ENCODE measurements at places on chromosomes 16 and 17.

DNA sequence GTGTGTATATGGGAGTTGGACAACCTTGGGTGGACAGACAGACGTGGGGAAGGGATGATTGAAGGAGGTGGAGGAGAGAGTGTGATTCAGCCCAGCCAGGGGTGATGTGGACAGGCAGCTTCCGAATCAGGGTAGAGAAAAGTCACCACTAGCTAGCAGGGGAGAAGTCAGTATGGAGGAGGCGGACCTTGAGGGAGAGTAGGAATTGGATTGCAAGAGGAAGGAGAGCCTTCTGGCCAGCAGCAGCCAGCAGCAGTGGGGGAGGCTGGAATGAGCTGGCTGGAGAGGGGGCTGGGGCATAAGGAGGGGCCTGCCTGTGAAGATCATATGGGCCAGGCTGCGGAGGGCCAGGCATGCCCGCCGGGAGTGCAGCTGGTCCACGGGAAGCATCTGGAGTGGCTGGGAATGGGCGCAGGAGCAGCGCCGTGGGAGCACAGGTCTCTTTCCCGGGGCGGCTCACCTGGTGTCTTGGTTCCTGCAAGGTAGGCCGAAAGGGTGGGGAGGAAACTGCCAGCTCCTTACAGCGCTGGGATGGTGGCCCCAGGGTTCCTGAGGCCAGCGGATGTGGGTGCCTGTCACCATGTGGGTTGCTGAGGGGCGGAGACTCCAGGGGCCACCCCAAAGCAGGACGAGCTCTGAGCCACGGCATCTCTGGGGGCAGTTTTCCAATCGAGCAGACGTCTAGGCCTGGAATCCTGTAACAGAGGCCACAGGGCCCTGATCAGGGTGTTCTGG is 235.3 kb downstream of the SEC14L1 start:
- DNase-seq: no peak

- no peak for DNase-seq
Observed at GRCh38 chr16:15897834-15898254, 9.4 kb upstream of the CEP20 start.

DNA sequence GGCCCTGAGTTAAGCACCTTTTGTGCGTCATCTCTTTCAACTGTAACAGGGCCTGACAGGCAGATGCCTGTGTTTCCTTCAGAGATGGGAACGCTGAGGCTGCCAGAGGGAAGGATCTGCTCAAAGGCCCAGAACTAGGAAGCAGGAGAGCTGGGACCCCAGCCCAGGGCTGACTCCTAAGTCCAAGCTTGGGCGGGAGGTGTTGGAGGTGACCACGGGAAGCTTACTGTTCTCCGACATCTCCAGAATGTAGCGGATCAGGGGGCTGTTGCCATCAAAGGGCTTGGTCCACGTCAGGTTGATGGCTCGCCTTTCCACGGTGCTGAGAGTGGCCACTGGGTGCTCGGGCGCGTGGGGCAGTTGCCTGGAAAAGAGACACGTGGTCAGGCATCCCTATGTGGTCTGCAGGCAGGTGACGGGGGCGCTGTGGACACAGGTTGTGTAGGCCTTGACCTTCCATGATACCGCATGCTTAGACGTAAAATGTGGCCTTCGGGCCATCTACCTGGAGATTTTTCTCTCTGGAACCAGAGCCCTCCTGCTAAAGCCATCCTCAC is 111.4 kb upstream of the CDC42EP4 start:
- DNase-seq: no peak

GRCh38 chr16:67865318-67865717 is 7.5 kb upstream of the EDC4 start:
- no peak for DNase-seq

DNA sequence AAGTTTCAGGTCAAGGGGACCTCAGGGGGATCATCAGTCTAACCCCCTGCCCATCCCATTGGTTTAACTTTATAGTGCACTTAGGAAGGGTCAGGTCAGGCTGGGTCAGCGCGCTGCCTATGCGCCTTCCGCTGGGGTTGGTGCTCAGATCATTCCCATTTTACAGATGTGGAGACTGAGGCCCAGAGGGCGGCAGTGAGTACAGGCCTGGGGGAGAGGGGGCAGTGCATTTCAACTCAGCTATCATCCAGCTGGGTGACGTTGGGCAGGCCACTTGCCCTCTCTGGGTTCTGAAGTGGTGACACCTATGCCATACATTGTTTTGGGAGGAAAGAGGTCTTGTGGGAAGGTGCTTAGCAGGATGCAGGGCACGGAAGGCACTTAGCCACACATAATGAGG is 127.8 kb upstream of the CDC42EP4 start:
- no peak for DNase-seq

- no peak for DNase-seq
Observed at GRCh38 chr16:17529982-17530760, 59.4 kb upstream of the XYLT1 start.

DNA sequence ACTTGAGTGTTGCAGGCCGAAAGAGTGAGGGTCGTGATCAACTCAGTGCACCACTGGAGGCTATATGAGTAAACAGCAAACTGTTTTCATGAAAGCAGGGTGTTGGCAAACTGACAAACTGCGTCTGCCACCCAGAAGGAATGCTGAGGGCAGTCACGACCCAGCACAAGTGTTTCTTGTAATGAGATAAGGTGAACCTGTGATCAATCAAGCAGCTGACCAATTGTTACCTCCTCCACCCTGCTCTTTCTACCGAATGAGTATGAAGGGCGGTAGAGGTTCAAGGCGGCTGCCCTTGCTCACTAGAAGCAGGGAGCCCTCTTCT is 5.5 kb upstream of the SRL start:
- DNase-seq: no peak

- DNase-seq: no peak
Observed at GRCh38 chr16:15857724-15858560, 1.1 kb upstream of the MYH11 start.

DNA sequence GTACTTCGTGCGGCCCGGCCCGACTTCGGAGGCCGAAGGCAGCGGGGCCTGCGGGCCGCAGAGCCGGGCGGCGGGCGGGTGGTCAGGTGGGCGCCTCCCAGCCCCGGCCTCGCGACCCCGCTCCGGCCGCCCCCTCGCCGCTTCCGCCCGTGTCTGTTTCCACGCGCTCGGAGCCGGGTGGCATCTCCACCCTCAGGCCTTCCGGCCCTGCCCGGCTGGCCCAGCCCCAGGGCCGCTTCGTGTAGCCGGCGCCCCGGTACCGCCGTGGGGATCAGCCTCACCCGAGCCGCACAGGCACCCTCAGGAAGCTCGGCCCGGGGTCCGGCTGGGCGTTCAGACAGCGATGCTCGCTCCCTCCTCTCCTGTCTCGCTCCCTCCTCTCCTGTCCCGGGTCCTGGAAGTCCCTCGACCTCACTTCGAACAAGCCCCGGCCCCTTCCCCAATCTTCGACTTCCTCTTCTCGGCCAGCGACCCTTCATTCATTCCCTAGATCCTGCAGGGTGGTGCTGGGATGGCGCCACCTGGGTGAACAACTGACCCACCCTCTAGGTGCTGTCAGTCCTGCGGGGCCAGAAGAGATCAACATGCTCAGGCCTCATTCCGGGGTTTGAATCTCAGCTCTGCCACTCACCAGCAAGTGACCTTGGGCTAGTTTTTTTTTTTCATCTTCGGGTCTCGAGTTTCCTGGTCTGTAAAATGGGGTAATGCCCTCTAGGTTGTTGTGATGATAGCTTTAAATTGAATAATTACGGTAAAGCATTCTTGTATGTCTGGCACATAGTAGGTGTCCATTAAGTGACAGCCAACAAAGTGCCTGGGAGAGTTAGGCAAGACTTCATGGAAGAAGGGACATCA is 610 bp downstream of the VPS4A start:
- no peak for DNase-seq

GRCh38 chr16:70715860-70716357 is 30.1 kb upstream of the MTSS2 start:
- DNase-seq: peak; percentile 60

- peak; percentile 15 for DNase-seq
Observed at GRCh38 chr17:37607637-37608331, 1.4 kb downstream of the SYNRG start.

DNA sequence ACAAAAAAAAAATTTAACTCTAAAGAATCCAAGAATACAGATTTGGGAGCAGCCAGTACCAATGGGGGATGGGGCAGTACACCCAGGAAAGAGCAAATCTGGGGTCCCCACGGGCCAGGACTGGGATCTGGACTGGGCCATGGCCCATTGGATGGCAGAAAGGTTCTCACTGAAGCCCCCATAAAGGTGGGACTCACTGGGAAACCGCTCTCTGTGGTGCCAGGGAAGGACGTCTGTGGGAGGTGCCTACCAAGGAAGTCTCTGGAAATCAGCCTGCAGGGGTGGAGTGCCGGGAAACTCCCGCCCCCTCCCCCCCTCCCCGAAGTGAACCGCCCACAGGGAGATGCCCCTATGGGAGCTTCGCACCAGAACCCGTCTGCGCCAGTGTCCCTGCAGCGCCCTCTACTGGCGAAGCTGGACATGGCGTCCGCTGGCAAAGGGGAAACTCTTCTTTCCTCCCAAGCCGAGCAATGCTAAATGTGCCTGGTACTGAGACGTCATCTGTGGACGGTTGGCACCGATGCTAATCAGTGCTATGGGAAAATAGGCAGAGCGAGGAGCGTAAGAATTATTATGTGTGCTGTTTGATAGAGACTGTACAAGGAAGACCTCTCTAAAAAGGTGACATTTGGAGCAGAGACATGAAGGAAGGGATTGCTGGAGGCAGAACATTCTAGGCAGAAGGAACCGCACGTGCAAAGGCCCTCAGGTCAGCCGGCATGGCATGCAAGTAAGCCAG is 671.1 kb downstream of the WWOX start:
- no peak for DNase-seq

DNA sequence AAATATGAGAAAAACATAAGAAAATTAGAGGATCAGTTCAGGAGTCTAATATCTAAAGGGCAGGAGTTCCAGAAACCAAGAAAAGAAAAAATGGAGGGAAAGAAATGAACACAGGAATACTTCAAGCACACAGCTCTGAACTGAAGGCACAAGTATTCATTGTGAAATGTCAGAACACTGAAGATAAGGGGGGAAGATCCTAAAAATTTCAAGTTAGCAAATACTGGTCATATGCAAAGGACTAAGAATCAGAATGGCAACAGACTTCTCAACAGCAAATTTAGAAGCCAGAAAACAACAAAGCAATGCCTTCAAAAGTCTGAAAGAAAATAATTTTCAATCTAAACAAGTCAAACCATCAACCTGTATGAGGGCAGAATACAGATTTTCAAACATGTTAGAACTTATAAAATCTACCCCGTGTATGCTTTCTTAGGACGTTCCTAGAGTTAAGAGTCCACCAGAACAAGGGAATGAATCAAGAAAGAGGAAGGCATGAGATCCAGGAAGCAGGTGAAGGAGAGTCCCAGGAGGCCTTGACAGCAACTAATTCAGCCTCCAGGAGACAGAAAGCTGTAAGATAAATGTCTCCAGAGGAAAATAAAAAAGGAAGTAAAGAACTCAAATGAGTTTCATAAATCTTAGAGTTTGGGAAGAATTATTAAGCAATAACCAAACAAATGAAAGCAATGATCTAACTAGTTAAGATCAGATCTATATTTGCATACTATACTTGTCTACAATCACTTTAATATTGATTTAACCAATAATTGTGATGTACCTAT is 2.8 kb downstream of the BRD7 start:
- DNase-seq: no peak

- no peak for DNase-seq
Observed at GRCh38 chr16:58462997-58463941, 36.7 kb upstream of the NDRG4 start.

DNA sequence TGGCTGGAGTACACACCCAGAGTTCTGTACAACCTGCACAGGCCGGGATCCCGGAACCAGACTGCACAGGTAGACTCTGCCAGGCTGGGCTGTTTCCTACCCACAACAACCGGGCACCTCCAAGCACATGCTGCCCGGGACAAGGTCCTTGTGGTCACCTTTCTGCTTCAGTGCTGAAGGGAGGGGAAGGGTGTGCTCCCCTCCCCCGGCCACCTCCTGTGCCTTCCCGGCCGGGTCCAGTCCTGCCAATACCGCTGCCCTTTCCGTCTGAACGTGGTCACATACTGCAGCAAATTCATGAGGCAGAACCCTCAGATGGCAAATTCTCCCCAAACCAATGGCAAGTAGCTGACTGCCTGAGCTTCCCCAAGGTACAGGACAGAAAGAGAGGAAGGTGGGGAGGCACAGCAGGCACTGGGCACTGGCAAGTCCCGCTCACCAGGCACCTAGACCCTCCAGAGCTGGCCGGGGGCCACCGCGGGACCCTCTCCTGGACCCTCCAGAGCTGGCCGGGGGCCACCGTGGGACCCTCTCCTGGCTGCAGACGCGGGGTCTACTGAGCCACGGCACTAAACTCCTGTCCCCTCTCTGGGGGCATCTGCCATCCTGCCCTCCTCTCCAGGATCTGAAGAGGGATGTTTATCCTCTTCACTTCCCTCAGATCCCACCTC is 22.8 kb downstream of the SLC43A2 start:
- DNase-seq: no peak

GRCh38 chr16:89193576-89194293 is 6.6 kb downstream of the SLC22A31 start:
- DNase-seq: no peak

GRCh38 chr16:49405123-49405522 is 31.5 kb downstream of the C16orf78 start:
- DNase-seq: no peak

GRCh38 chr16:49351096-49351487 is 22.5 kb upstream of the C16orf78 start:
- no peak for DNase-seq

- DNase-seq: no peak
Observed at GRCh38 chr16:81164481-81164880, 68.3 kb upstream of the GCSH start.

DNA sequence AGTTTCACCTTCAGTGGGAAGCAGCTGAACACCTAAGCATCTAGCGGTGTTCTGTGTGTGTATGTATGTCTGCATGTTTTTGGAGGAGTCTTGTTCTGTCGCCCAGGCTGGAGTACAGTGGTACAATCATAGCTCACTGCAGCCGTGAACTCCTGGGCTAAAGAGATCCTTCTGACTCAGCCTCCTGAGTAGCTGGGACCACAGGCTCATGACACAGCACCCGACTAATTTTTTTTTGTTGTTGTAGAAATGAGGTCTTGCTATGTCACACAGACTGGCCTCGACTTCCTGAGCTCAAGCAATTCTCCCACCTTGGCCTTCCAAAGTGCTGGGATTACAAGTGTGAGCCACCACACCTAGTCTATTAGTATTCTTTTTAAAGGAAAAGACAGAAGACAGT is 30.2 kb upstream of the FAAP100 start:
- no peak for DNase-seq

DNA sequence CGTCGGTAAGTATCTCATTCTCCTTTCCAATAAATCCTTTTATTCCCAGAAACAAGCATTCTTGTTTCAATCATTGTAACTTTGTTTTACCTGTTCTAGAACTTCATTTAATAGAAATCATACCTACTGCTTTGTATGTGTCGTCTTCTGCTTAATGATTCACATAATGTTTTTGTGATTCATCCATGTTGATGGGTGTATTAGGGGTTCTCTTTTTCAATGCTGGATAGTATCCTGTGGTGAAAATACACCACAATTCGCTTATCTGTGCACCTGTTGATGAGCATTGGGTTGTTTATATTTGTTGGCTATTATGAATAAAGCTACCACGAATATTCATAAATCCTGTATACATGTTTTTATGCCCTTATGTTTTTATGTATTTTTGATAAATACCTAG is 703.2 kb downstream of the MAF start:
- DNase-seq: no peak

All from DMS79 treated with DMSO at 0.1 percent for 48 hours (cell line).